T-helper 9 cell (primary cell): ENCODE measurements at places on chromosomes 1 and 21.

DNA sequence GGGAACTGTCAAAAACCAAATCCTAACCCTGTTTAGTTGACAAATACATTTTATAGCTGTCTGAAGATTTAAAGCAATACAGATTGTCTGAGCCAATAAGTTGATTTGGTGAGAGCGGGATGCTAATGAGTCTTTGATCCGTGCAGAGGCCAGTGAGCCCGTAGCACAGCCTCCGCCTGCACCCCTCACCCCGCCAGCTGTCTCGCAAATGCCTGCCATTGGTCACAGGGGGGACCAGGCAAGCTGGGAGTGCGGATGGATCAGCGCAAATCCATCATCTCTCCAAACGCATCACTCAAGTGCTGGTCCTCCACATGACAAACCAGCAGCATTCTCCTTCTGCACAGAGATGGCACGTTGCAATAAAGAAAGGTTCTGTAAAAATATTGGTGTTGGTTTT is 51.0 kb downstream of the ZBTB18 start:
- DNase-seq, result no peak

GRCh38 chr1:82710091-82710490 is 909.4 kb downstream of the ADGRL2 start:
- DNase-seq, result no peak

DNA sequence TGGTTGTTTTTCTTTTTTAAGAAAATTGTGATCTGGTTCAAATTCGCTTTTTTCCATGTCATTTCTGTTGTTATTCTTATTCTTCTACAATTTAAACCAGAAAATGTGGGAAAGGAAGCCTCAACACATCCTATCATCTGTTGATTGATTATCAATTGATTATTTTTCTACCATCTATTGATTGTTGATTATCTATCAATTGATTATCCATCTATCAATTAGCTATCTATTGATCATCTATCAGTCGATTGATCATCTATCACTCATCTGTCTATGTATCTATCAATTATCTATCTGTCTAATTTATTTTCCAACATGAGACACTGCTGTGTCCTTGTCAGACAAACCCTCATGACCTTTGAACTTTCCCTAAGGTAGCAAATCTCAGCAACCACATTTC is 136.1 kb upstream of the ARHGEF16 start:
- no peak for DNase-seq

- DNase-seq, result no peak
Observed at GRCh38 chr1:170436928-170437327, 95.0 kb upstream of the GORAB start.

DNA sequence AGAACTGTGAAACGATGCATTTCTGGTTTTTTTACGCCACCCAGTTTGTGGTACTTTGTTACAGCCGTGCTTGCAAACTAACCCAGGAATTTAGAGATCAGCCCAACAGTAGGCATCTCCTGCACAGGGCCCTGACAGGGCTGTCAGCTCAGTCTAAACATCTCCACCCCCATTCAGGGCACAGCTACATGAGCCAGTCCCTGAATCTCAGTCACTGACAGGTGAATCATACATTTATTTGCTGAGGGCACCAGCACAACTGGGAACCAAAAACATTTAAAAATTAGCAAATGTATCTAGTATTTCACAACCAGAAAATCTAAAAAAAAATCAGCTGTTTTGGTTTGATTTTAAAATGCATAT is 30.7 kb downstream of the PRDX6 start:
- no peak for DNase-seq

DNA sequence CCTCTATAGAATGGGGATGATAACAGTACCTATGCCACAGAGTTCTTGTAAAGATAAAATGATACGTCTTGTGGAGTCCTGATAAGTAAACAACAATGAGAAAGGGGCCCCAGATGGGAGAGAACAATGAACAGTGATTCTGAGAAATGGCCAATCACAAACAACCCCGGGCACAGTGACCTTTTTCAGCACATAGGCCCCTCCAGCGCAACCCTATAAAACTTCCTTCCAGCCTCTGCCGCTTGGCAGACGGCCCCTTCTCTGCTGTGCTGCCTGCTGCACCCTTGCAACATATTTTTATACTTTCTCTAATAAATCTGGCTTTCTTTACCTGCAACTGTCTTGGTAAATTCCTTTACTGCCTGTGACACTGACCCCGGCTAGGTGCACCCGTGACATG is 8.9 kb downstream of the RCAN1 start:
- DNase-seq, result no peak

- DNase-seq, result no peak
Observed at GRCh38 chr1:24584171-24584647, 28.3 kb downstream of the NCMAP start.

- no peak for DNase-seq
Observed at GRCh38 chr1:209398313-209398991, 185.1 kb upstream of the CAMK1G start.
